ENCODE measurements at places on chromosomes 2 and 18.

- no peak for DNase-seq
Measured at GRCh38 chr2:142769761-142770160, 107.7 kb upstream of the KYNU start.

GRCh38 chr2:99762714-99763113 is 272.9 kb upstream of the REV1 start:
- no peak for DNase-seq

DNA sequence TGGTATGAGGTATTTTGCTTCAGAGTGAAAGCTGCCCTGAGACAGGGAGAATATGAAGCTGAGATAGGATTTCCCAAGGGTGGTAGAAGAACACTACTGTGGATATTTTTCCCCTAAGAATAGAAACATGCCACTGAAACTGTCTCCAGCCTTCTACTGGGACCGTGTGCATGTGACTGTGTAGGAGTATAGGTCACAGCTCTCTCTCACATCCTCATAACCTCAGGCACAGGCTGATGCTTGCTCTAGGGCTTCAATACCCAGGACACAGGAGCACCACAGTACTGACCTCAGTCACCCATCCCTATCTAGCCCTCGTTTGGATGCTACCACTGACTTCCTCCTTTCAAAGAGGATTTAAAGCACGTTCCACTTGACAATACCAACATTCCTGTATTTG is 67.2 kb downstream of the REV1 start:
- no peak for DNase-seq

- DNase-seq, result no peak
Measured at GRCh38 chr2:235976516-235976915, 191.7 kb downstream of the GBX2 start.

DNA sequence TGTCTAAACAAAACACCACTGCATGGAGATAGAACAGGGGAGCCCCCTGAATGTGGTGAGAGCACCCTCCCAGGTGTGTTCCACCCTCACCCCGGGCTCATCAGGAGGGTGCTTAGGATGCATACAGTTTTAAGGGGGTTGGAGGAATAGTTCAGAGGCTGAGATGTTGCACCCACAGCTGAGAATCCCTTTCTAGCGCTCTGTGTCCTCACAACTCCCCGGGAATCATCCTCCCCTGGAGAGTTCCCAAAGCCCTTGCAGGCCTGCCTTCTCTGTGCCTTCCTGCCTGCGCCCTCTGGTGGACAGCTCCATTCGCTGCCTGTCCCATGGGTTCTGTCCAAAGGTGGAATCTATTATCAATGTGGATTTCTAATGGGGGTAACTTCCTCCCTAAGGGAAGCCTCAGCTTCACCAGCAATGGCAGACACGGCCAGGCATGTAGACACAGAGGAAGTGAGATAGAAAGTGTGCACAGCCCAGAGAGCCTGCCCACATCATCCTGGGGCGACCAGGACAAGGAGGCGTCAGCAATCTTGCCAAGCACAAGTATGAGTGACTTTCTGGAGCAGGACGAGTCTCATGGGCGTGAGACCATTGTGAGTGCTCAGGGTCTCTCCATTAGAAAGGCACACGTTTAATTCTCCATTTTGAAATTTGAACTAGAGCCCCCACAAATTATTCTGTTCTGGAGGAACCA is 1.2 kb upstream of the UGT1A5 start:
- peak; percentile 49 for DNase-seq

DNA sequence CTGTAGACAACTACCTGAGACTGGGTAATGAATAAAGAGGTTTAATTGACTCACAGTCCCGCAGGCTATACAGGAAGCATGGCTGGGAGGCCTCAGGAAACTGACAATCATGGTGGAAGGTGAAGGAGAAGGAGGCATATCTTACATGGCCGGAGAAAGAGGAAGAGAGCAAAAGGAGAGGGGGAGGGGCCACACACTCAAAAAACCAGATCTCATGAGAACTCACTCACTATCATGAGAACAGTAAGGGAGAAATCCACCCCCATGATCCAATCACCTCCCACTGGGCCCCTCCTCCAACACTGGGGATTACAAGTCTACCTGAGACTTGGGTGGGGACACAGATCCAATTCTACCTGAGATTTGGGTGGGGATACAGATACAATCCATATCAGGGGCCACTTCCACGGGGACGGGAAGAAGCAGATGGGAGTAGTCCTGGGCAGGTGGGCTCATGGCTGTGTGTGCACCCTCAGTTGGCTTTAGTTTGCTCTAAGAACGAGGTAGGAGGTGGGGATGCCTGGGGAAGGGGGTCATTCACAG is 9.9 kb downstream of the MAB21L4 start:
- DNase-seq, result no peak

DNA sequence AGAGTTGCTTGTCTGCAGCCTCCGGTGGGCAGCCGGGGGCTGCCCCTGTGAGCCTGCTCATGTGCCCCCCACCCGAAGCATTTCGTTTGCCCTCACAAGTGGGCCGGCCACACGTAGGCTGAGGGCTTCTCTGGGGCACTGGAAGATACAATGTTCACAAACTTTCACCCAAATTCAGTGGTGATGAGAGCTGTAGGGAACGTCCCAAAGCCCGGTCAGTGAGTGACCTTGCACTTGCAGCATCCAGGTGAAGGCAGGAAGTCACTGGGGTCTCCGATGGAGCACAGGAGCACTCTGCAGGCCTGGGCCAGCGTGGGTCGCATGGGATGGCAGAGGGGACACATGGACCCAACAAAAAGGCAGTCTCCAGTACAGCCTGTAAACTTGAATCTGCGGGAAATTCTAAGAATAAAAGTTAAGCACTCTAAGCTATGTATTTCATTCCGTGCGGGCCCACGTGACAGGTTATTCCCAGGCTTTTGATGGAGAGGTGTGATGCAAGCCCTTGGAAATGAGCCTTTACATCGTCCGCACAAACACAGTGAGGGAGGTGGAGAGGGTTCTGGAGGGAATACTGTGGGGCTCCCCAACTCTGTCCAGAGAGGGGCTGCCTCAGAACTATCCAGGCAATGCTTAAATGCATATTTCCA is 42.5 kb downstream of the CNGA3 start:
- DNase-seq, result no peak

DNA sequence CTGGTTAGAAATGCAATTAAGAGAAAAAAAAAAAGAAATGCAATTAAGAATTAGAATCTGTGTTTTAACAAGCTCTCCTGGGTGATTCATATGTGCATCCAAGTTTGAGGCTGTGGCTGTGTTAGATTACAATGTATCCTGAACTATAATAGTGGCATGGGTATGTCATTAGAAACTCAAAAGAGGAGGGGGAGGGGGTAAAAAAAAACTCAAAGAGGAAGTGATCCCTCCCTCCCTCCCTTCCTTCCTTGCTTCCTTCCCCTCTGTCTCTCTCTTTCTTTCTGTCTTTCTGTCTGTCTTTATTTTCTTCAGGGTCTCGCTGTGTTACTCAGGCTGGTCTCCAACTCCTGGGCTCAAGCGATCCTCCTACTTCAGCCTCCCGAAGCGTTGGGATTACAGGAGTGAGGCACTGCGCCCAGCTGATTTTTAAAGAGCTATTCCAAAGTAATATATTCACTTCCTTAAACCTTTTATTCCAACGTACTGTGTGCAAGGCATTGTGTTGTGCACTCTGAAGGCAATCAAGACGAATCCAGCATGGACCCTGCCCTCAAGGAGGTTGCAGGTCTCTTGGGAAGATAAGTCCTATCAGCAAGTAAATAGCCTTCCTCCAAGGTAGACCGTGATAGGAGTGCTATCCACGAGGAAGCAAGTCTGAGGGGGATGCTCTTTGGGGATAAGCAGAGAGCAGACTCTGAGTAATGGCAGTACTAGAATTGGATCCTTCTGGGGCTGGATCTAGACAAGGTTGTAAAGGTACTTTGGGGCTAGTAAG is 35.9 kb upstream of the MCFD2 start:
- no peak for DNase-seq

GRCh38 chr2:20012032-20012281 is 511 bp downstream of the MATN3 start:
- no peak for DNase-seq

DNA sequence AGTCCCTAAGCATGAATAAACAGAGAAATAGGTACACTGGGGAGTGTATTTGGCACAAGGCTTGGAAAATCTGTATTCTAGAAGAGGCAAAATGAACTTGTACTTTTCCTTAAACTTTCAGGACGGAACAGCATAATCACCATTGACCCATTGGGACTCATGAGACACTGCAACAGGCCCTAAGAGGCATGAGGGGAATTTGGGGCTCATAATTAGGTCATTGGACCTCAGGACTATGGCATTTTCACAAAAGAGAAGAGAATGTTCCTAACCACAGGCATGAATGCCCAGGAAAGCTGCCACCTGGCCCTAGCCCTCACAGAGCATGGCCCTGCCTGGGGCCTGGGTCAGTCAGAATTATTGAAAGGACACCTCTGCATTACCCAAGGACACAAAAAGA is 67.9 kb upstream of the PIK3C3 start:
- DNase-seq, result no peak

DNA sequence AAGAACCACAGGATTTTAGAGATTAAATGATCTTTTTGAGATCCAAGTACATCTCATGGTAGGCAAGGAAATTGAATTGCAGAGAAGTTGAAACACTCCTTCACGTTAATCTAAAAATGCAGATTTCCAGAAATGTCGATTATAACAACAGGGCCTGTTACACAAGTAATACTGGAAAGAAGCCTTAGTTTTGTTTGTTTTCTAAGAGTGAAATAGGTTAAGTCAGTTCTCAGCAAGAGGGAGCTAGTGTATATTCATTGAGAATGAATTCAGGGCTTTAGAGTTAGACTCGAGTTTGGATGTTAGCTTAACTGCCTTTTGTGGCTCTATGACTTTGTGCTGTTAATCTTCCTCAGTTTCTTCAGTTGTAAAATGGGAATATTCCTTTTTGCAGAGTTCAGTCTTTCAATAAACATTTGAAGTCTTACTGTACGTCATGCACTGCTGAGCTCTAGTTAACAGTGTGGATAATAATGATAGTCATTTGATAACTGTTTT is 926 bp downstream of the NDUFV2 start:
- DNase-seq, result peak; percentile 50
